Stimulated activated CD8-positive, alpha-beta memory T cell treated with anti-CD3 and anti-CD28 coated beads, Interleukin-4, amount 100 ng/mL, for 48 hours (primary cell): ENCODE measurements at places on chromosomes 1 and 21.
A peak's percentile ranks its signal among the peaks of the same experiment; 100 is the strongest.

GRCh38 chr1:51675177-51675780, 58.4 kb downstream of the OSBPL9 start:
- DNase-seq = no peak

DNA sequence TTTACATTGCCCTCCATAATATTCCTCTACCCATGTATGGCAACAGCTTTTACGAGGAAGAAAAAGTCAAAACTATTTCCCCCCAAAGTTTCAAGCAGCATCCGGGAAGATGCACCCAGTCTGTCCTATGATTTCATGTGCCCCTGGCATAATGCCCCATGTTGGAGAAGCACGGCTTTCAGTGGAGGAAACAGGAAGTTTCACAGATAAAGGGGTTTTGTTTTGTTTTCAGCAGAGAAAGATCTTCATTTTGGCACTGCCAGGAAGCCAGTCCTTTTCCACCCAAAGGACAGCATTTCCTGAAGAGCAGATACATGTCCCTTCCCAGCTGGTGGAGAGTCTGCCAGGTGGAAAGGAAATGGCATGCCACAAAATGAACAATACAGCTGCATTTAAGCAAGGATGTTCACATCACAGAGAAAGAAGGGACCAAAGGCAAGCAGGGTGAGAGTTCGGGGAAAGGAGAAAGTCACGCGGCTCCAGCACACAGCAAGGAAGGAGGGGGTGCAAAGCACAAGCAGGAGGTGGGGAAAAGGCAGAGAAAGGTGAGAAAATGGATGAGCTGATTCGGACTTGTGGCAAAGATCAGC, 95.3 kb upstream of the HIVEP3 start:
- no peak for DNase-seq

DNA sequence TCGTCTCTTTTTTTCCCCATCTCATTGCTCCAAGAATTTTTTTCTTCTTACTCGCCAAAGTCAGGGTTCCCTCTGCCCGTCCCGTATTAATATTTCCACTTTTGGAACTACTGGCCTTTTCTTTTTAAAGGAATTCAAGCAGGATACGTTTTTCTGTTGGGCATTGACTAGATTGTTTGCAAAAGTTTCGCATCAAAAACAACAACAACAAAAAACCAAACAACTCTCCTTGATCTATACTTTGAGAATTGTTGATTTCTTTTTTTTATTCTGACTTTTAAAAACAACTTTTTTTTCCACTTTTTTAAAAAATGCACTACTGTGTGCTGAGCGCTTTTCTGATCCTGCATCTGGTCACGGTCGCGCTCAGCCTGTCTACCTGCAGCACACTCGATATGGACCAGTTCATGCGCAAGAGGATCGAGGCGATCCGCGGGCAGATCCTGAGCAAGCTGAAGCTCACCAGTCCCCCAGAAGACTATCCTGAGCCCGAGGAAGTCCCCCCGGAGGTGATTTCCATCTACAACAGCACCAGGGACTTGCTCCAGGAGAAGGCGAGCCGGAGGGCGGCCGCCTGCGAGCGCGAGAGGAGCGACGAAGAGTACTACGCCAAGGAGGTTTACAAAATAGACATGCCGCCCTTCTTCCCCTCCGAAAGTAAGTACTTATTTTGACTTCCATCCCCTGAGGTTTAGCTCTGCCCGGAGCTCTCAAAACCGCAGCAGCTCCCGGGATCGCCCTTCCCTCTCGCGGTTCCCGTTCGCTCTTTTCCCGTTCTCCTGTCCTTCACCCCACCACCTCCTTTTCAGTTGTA, 1.5 kb downstream of the TGFB2 start:
- peak; percentile 28 for DNase-seq

- no peak for DNase-seq
These were observed 38.7 kb downstream of the MIA3 start for GRCh38 chr1:222656391-222657155.

- no peak for DNase-seq
These were observed 35.3 kb upstream of the ACTL8 start for GRCh38 chr1:17719874-17720273.

DNA sequence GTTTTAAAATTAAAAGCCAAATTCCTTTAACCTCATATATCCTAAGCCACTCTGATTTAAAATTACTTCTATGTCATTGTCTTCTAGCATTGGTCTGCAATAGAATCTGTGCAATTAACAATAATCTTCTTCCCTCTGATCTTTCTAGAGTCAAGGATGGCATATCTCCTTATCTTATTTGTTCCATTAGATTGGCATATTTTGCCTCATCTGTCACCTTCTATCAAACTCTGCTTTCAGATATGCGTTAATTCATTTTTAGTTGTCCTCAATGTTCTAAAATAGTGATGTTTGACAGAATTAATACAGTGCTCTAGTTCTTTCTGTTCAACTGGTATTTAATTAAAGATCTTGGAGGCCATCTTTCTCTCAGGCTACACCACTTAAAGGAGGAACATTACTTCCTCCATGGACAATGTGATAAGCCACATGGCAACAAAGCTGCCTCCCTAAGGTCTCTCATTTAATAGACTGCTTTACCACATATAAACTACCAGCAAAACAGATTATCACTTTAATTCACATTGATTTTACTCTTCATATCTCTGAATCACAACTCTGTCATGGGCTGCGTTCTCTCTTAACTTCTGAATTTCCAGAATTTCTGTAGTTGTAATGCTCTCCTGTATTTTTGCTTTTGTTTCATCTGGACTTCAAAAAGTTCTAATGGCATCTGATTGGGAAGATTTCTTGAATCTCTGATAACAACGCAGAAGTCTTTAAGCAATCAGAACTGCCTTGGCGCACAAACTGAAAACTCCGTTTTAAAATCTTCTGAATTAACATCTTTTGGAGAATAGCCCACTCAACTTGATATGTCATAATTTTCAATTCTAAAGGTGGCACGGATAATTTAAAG, 2.8 kb downstream of the NRIP1 start:
- DNase-seq = no peak

DNA sequence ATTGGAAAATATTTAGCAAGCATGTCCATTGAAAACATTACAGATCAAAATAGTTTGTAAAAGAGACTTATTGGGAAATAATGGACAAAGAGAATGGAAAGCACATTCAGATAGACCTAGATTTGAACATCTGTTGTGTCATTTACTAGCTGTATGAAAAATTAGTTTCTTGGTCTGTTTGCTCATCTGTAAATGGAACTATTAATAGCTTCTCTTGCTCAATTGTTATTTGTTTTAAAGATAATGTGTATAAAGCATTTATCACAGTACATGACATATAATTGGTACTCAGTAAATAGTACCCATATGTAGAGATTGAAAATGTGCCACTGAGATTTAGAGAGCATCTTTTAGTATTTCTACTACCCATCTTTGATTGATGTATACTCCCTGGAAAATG, 25.9 kb downstream of the RPAP2 start:
- no peak for DNase-seq

GRCh38 chr1:205013683-205014367, 29.2 kb upstream of the CNTN2 start:
- no peak for DNase-seq

- DNase-seq = peak; percentile 63
These were observed 683 bp downstream of the LRRC8B start for GRCh38 chr1:89525169-89525855.

DNA sequence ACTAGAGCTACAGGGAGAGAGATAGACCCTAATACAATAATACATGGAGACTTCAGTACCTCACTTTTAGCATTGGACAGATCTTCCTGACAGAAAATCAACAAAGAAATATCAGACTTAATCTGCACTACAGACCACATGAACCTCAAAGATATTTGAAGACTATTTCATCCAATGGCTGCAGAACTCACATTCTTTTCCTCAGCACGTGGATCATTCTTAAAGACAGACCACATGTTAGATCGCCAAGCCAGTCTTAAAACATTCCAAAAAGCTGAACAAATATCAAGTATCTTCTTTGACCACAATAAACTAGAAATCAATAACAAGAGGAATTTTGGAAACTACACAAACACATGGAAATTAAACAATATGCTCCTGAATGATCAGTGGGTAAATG, 576.0 kb downstream of the KIF26B start:
- DNase-seq = no peak

GRCh38 chr1:228337711-228338520, 68.7 kb downstream of the TRIM11 start:
- no peak for DNase-seq

DNA sequence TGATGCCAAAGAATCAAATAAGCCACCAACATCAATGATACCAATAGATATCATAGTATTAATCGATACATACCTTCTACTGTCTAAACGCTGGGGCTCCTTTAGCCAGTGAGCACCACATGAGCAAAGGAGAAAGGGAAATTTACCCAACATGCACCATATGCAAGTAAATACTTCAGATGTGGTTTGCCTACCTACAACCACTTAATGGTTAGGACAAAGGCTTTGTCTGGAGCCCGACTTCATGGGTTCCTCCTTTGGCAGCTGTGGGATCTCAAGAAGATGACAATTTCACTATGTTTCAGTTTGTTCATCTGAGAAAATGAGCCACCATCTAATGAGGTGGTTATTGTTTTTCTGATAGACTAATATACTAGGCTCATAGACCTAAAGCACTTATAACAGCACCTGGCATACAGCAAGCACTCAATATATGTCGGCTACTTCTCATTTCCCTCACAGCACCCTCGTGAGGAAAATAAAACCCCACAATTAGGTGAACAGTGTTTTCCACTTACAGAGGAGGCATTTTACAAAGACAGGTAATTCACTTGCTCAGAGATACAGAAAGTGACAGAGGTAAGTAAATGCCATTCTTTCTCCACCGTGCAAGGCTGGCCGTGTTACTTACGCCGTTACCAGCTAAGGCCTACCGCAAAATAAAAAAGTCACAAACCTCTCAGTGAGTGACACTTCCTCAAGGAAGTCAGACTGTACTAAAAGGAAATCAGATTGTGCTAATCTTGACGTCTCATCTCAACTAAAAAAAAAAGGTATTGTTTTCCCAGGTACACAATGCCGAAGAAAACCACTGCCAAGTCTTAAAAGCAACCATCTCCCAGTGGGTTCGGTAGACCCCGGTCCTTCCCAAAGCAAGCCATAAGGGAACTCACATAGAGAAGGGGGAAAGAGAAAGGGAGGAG, 1.6 kb downstream of the TTC13 start:
- no peak for DNase-seq

- DNase-seq = no peak
These were observed 16.2 kb upstream of the CR1L start for GRCh38 chr1:207628776-207629175.

DNA sequence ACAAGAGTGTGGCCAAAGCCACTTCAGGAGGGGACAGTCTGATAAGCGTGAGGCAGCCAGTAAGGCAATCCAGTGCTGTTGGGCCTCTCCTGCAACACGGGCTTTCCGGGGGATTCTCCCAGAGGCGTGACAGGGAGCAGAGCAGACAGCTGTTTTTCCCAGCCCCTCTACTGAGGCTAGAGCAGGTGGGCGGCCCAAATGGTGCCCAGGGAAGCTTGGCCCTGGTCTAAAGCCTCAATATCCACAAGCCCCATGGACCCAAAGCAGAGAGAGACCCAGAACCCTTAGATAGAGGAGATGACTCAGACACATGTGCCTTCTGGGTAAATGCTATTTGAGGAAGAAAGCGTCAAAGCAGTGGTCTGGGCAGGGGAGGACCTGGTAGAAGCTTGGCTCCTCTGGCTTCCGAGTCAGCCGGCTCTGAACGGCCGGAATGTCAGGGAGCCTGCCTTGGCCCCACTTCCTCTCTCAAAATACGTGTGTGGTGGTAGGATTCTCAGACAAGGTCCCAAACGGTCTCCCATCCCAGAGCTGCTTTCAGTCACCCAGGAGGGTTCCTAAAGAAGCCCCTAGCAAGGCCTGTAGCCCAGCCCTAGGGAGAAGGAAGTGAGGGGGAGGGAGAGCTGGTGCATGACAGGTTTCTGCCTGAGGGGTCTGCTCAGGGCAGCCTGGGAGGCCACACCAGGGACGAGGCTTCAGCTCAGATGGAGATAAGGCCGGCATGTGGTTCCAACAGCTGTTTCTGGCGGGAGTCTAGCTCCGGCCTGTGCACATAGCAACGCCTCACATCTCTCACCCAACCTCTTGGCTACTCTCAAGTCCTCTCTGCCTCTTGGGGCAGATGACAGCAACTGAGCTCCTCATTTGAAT, 28.8 kb downstream of the PIK3C2B start:
- DNase-seq = no peak

GRCh38 chr1:983798-984475, 2.0 kb upstream of the PERM1 start:
- peak; percentile 80 for DNase-seq

GRCh38 chr1:180061019-180061418, 93.7 kb upstream of the QSOX1 start:
- no peak for DNase-seq

GRCh38 chr1:237672748-237673147, 218.0 kb downstream of the ZP4 start:
- no peak for DNase-seq

- DNase-seq = no peak
These were observed 116.7 kb downstream of the LACTBL1 start for GRCh38 chr1:22855668-22856606.

GRCh38 chr1:240831191-240831631, 219.3 kb upstream of the GREM2 start:
- DNase-seq = no peak

GRCh38 chr21:25240974-25241373, 366.3 kb downstream of the MRPL39 start:
- no peak for DNase-seq

DNA sequence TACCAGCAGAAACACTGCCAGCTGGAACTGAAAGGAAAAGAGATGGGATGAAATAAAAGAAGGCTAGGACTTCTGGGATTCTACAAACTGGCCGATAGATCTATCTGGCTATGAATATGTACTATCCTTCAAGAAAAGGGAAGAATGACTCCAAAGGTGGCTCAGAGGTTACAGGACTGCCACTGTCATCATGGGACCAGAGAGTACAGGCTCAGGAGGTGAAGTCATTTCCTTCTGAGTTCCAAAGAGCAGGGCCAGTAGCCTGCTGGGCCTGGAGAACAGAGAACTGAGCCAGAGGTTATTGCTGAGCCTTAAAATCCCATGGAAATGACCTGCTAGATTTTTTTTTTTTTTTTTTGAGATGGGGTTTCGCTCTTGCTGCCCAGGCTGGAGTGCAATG, 27.6 kb downstream of the ZNF496 start:
- DNase-seq = no peak

DNA sequence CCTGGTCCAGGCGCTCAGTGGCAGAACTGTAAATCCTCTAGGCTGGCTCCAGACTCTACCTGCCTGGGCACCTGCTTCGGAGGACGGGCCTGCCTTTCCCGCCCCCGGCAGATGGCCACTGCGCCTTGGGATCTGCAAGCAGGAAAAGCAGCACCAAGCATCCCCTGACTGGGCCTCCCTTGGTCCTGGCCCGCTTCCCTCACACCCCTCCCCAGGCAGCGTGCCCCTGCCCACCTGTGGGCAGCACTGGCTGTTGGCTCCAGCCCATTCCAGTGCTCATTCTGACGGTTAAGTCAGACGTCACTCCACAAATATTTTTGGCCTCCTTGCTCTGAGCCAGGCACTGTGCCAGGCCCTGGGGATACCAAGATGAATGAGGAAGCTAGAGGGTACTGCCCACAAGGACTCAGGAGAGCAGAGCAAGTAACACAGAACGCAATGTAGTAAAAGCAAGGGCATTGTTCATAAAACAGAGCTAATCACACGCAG, 22.0 kb upstream of the BLACAT1 start:
- no peak for DNase-seq
